ENCODE measurements at places on chromosomes 12 and 14.

GRCh38 chr14:91714805-91715204 lies 17.1 kb downstream of the CATSPERB start:
- no peak for DNase-seq

GRCh38 chr14:45267071-45267470 lies 14.1 kb upstream of the MIS18BP1 start:
- DNase-seq = no peak

GRCh38 chr14:33805593-33805992 lies 145.3 kb downstream of the EGLN3 start:
- no peak for DNase-seq

DNA sequence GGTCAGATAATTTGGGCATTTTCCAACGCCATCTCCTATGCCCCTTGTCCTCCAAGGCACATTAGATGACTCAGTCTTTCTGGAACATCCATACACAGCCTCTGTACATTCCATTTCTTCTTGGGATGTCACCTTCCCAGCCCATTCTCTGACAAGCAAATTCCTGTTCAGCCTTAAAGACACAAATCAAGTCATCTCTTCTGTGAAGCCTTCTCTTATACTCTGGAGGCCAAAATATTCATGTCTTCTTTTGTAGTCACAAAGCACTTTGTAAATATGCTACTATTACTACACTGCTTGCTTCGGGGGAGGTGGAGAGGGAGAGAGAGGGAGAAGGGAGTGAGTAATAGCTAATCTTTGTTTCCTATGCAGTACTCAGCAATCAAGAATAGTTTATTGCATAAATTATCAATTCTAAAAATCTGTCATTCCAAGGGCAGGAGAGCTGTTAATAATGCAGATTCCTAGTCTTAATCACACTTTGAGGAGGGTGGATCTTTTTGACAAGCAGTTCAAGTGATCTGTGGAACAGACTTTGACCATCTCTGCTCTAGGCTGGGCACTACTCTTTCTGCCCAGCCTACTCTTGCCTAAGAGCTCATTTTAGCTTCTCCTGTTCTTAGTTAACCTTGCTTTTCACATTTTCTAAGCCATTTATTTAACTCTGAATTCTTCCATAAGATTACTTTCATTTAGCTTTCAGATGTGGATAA lies 27.9 kb downstream of the KCNMB4 start:
- no peak for DNase-seq

DNA sequence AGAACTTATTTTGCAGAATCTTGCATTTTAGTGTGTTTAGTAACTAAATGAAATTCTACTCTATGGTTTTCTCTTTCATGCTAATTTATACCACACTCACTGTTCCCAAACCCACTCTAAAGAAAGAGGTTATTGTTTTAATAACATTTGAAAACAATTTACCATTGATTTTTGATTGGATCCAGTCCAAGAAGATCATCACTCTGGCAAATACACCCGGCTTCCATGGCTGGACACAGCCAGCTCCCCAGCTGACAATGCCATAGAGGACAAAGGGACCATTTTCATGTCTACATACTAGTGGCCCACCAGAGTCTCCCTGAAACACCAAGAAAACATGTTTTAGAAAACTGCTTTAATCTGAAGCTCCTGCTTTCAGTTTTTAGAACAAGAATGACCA lies 42.4 kb downstream of the OVCH1 start:
- no peak for DNase-seq

- DNase-seq = no peak
Measured at GRCh38 chr12:70007687-70008086, 182.7 kb downstream of the MYRFL start.

- no peak for DNase-seq
Measured at GRCh38 chr12:43861015-43861839, 25.3 kb downstream of the TMEM117 start.

DNA sequence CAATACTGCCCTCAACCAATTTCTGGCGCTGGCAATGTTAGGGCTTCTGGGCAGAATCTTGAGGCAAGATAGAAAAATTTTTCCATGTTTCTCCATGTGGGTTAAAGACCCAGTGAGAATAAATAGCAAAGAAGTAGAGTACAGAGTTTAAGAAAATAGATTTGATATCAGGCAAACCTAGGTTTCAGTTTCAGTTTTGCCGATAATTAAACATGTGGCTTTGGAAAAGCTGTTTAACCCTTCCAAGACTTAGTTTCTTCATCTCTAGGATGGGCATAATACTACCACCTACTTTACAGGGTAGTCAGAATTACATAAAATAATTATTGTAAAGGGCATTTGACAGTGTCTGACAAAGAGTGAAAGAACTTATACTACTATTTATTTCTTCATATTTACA lies 360.4 kb downstream of the PCNX1 start:
- DNase-seq = no peak

GRCh38 chr12:132071830-132072384 lies 72.2 kb downstream of the DDX51 start:
- DNase-seq = no peak

GRCh38 chr12:65825183-65825506 lies 862 bp downstream of the HMGA2 start:
- DNase-seq = no peak

DNA sequence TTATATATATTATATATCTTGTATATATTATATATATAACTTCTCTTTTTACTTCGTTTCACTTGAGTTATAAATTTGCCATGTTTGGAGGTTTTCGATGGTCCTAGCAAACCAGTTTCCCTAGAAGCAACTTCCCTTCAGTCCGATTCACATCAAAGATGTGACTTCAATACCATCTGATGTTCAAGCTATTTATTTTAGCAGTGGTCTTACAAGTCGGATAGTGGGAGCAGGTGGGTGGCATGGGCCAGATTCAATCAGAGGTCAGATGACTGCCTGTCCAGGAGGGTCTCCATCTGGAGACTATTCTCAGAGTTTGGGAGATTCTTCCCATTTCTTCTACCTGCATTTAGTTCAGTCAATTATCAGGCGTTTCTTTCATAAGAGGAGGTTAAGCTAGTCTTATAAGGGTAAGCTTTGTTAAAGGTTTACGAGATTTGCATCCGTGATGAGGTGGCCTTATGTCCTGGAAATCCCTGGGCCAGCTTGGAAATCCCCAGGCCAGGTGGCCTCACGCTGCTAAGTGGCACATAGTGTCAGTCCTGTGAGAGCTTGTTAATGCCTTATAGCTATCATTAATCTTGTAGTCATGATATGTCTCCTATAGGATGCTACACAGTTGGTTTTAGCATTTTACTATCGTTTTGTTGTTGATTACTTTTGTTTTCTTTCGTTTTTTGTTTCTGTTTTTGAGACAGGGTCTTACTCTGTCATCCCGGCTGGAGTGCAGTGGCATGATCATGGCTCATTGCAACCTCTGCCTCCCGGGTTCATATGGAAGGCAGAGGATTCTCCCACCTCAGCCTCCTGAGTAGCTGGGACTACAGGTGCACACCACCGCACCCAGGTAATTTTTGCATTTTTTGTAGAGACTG lies 145.8 kb downstream of the BICD1 start:
- DNase-seq = no peak

DNA sequence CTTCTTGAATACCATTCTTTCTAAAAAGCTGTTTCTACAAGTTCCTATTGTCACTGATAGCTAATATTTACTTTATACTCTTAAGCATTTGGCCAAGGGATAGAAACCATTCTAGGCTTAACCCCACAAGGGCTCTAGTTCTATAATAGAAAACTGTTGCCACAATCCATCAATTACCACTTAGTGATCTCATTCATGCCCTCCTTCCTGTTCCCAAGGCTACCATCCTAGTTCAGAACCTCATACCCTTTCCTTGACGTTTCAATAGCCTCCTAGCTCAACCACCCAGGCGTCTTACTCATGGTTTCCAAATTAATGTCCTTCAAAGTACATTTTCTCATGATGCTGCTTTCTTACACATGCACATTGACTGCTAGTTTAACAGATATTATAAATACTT lies 493.5 kb downstream of the NAV3 start:
- no peak for DNase-seq

GRCh38 chr14:24339284-24340151 lies at the start of gene RIPK3:
Gene RIPK3, minus strand, starts transcription at chr14:24339991. Its CDS starts 165 bp downstream, at chr14:24339826.
- DNase-seq = no peak

- no peak for DNase-seq
Measured at GRCh38 chr14:22646570-22647254, 2.6 kb upstream of the OR6J1 start.
